ENCODE measurements at places on chromosomes 5 and 9.

GRCh38 chr5:78003450-78003849 lies 227.3 kb upstream of the TBCA start:
- DNase-seq: no peak

DNA sequence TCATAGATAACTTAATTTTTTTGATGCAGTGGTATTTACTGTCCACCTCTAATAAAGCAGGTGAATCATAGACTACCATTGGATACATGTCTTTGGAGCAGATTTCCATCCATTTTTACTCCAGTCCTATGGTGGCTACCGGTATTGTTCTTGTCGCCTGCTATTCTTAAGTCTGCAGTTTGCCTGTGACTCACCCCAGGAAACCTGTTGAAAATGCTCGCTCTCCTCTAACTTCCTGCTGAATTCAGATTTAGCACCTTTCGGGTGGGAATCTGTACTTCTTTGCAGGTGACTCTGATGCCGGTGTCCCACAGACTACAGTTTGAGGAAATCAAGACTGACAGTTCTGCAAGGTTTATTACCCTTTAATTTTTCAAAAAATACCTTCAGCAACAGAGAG lies 58.8 kb upstream of the DHFR start:
- DNase-seq: no peak

- no peak for DNase-seq
These were observed 204.0 kb downstream of the FSTL4 start for GRCh38 chr5:133408322-133408721.

- DNase-seq: peak; percentile 15
These were observed 186.7 kb upstream of the TLX3 start for GRCh38 chr5:171122372-171122771.

GRCh38 chr9:135613946-135614805 lies 25.2 kb downstream of the GLT6D1 start:
- no peak for DNase-seq

GRCh38 chr5:126988021-126988569 lies 42.3 kb downstream of the MARCHF3 start:
- no peak for DNase-seq

DNA sequence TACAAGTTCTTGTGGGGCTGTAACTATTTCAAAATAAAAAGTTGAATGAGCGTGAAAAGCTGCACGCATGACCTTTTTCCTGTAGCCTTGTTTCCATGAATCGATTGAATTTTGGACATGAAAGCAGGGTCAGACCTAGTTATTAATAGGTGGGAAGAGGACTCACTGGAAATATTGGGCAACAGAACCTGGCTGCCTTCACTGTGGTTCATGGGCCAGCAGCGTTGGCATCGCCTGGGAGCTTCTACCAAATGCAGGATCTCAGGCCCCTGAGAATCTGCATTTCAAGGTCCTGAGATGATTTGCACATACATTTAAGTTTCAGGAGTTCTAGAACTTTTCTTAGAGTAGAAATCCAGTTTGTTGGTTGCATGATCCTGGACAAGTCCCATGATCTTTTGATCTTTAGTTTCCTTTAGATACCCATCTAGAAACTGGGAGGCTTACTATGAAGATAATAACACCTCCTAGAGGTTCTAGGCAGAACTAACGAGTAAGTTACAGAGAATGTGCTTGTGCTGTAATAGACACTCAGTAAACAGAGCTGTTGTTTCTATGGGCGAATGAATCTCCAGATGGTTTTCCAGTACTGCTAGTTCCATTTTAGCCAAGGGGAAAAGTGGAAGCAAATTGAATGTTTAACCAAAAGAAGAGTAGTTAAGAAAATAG lies 12.4 kb downstream of the ANKRD33B start:
- no peak for DNase-seq

GRCh38 chr9:129480227-129480626 lies 140.7 kb downstream of the C9orf50 start:
- peak; percentile 52 for DNase-seq

- no peak for DNase-seq
These were observed 141.4 kb downstream of the LRRC70 start for GRCh38 chr5:62720031-62720441.

Measured in mesenchymal stem cell (in vitro differentiated cells and primary cell).